T-cell (primary cell): ENCODE measurements at places on chromosomes 2 and 18.

DNA sequence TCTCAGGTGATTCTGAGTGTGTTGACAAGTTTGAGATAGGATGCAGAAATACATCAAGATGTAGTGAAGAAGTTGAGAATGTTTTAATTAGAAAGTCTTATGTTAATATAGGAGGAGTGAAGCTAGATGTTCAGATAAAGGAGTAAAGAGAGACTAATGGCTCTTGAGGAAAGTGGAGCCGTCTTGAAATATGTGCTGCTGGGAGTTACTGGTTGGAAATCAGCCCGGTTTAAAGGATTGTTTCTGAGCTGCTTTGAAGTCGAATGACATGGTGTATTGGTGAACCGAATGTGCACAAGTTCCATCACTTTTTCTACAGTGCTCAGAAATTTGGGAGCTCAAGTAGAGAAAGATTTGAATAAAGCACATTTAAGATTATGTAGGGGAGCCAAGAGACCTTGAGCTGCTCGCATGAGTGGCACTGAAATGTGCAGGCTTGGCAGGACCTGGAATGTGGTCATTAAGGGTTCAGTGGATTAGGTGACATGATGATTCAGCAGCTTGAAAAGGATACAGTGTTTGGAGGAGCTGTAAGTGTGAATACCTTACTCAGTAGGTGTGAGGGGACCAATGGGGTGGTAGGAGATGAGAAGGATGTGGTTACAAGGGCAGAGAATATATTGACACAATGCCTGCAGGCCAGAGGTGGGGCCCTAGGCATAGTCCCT lies 68.6 kb downstream of the CAB39 start:
- DNase-seq, result peak; percentile 49

DNA sequence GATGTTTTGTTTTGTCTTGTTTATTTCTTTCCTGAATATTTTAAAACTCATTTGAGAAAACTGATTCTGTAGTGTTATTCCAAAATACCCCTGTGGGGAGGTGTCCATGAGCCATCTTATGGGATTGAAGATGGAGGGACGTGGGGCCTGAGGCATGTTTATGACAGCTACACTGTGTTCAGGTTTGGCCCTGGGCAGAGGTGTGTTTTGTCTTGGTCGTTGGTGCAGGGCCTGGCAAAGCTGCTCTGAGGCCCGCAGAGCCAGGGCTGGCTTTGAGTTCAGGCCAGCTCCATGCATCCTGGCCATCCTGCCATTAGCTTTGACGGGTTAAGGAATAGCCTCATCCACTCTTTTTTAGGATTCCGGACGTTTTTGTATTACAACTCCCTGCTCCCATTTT lies 68.9 kb downstream of the TMEM18 start:
- no peak for DNase-seq

GRCh38 chr2:138712212-138712979 lies 67.8 kb downstream of the NXPH2 start:
- no peak for DNase-seq

GRCh38 chr18:45856531-45856930 lies 31.1 kb downstream of the SIGLEC15 start:
- no peak for DNase-seq

DNA sequence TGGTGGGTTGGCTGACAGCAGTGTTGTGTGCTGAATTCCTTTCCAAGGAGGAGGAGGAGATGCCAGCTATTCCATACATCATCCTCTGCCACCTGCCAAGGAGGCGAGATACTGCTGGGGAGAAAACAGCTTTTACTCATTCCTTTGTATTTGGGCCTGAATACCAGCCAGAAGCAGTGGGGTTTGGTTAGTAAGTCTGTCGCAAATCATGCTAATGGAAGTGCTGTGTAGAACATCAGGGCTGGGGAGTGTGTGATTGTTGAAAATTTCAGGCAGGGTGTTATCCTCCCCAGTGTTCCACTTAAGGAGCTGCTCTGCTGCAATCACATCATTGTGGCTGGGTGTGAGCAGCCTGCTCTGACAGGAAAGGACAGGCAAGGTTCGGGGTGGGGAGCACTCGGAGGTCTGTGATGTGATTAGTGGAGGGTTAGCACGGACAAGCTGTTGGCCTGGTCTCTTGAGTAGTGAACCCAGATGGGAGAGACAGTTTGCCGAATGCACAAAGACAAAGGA lies 128.2 kb upstream of the DLX2 start:
- DNase-seq, result no peak

GRCh38 chr2:205678541-205679142 lies 3.7 kb upstream of the NRP2 start:
- no peak for DNase-seq

- DNase-seq, result no peak
These were observed 5.7 kb downstream of the SCN3A start for GRCh38 chr2:165198181-165198580.

GRCh38 chr2:28950941-28951630 lies 30.0 kb upstream of the TOGARAM2 start:
- no peak for DNase-seq

GRCh38 chr2:28250006-28250405 lies 142.7 kb upstream of the FOSL2 start:
- no peak for DNase-seq

DNA sequence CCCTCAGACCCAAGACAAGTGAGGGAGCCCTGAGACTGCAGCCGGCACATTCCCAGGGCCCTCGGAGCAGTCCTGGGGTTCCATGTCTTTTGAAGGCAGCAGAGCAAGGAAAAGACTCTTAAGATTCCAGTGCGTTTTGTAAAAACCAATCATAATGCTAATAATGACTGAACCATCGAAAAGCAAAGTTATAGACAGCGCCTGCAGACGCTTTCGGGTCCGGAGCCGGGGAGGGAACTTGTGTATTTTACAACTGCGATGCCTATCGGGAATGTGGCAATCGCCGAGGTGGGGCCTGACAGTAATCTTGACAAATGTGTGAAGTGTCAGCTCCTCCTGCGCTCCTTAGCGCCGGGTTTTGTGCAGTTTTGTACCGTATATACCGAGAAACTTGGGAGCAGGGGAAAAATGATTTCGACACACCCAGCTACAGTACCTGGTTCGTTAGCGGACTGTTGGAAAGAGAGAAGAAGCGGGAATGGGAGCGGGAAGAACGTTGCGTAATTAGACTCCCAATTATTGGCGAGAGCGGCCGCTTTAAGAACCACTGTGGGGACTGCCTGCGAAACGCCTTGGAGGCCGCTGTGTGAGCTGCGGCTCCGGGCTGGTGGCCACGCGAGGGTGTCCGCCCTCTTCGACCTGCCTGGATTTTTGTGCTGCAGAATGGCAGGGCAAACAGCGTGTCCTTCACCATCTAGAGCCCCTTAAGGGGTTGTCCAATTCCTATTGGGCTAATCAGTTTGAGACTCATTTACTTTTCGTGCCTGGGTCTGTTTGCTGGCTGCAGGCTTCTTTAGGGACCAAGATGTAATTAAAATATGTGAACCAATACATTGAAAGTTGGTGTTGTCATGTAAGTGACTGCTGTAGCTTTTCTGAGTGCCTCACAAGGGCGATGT lies 2.4 kb downstream of the EPAS1 start:
- DNase-seq, result no peak
